Mesenchymal stem cell (in vitro differentiated cells and primary cell): ENCODE measurements at places on chromosomes 11 and 22.

- DNase-seq, result no peak
These were observed 9.9 kb downstream of the PISD start for GRCh38 chr22:31652088-31652487.

DNA sequence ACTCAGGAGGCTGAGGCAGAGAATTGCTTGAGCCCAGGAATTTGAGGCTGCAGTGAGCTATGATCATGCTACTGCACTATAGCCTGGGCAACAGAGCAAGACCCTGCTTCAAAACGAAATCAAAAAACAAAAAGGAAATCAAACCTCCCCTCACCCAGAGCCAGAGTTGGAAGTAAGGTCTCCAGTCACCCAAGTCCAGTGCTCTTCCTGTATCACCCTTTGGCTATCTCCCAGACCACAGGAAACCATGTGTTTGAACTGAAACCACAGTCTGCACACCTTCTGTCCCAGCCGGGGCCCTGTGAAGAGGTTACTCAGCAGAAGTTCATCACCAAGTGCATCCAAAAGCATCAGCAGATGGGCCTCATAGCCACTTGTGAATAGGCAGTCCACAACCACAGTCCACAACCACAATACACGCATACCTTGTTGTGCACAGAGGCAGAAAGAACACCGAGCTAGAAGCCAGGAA, 4.6 kb downstream of the MYH9 start:
- DNase-seq, result peak; percentile 87

DNA sequence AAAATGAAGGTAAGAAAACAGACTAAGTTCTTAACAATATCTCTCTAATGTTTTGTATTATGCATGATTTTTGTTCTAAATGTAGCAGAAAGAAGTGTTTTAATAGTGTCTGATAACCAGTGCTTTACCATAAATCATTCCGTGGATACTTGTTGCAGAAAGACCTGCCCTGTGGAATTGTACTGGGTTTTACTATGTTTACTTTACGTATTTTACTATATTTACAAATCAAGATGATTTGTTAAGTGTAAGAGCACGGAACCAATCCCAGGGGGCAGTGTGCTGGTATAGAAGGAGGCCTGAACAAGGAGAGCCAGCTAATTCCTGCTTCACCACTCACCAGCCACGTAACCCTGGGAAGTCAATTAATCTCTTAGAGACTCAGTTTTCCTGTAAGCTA, 1.4 kb downstream of the HTR3B start:
- peak; percentile 56 for DNase-seq

DNA sequence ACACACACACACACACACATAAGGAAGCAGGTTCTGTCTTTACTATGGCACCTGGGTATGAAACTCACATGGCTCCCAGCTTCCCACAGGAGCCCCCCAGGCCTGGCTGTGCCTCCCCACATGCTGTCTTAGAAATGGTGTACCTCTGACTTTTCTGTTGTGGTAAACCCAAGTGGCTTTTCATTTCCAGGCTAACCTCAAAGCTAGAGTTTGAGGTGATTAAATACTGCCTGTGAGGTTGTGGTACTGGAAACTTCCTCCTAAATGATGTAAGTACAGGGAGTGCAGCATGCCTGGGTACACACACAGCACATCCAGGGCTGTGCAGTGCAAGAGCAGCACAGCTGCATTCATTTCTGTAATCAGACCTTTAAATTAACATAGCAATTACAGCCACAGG, 34.4 kb downstream of the ME3 start:
- peak; percentile 68 for DNase-seq

GRCh38 chr11:77324508-77324907, 23.0 kb upstream of the GDPD4 start:
- peak; percentile 44 for DNase-seq

GRCh38 chr11:120304526-120304925, 20.6 kb upstream of the TLCD5 start:
- no peak for DNase-seq

- no peak for DNase-seq
These were observed 164.0 kb upstream of the PDGFD start for GRCh38 chr11:104327861-104328511.

DNA sequence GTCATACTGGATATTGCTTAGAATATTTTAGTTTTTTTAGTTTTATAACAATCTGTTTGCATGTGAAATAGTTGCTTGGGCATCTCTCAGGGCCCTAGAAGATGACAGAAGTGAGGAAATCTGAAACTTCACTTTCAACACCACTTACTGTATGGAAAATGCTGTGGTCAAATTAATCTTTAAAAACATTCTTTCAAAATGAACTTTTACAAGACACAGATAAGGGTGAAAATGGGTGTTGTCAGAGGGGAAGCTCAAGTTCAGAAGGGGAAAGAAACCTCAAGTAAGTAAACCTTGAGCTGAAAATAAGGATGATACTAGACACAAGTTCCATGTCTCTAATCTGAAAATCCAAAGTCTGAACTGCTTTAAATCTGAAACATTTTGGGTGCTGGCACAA, 1840.1 kb upstream of the RAG2 start:
- DNase-seq, result no peak

DNA sequence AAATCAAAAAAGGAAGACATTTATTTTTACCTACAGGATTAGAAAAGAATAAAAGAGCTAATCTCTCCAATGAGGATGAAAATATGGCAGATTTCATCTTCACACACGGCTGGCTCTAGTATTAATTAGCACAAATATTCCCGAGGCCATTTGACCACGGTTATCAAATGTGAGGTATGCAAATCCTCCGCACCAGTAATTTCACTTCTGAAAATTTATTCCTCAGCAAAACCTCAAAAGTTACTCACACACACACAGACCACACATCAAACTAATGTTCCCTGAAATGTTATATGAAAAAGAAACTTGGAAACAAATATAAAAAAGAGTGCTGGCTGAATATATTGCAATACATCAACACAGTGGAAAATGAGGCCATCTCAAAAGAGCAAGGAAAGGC, 32.8 kb downstream of the CELSR1 start:
- DNase-seq, result no peak

DNA sequence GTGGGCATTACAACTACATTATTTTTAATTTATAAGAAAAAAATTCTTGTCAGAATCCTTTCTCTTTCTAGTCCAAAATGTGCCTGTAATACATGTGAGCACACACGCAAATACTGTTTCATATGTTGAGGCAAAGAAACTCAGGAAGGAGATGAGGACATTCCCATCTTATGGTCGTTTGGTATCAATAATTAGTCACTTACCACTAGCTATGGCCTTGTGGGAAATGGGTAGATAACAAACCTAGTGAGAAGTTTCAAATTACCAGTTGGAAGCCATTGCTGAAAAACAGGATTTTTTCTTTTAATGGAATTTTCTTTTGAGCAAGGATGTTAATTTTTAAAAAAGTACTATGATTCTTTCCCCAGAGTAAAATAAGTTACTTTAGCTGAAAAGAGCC, 25.7 kb downstream of the AMOTL1 start:
- peak; percentile 68 for DNase-seq

GRCh38 chr11:77636731-77637344, 756 bp downstream of the CLNS1A start:
- peak; percentile 17 for DNase-seq

- no peak for DNase-seq
These were observed 39.5 kb upstream of the ADA2 start for GRCh38 chr22:17258788-17259148.

- no peak for DNase-seq
These were observed 8.3 kb downstream of the SRSF8 start for GRCh38 chr11:95074792-95075563.

DNA sequence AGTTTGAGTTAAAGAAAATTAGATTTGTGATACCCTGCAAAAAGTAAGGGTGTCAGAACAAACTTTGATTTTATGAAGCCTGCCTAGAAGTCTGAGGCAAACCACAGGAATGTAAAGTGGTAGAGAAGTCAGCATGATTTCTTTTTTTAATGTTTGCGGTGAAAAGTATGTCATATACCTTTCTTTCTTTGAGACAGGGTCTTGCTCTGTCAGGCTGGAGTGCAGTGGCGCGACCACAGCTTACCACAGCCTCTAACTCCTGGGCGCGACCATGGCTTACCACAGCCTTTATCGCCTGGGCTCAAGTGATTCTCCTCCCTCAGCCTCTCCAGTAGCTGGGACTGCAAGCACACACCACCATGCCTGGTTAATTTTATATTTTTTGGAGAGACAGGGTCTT, 4.7 kb downstream of the API5 start:
- peak; percentile 34 for DNase-seq

GRCh38 chr11:133386852-133387251, 145.4 kb downstream of the OPCML start:
- DNase-seq, result no peak
